ENCODE measurements at places on chromosomes 2 and 18.

DNA sequence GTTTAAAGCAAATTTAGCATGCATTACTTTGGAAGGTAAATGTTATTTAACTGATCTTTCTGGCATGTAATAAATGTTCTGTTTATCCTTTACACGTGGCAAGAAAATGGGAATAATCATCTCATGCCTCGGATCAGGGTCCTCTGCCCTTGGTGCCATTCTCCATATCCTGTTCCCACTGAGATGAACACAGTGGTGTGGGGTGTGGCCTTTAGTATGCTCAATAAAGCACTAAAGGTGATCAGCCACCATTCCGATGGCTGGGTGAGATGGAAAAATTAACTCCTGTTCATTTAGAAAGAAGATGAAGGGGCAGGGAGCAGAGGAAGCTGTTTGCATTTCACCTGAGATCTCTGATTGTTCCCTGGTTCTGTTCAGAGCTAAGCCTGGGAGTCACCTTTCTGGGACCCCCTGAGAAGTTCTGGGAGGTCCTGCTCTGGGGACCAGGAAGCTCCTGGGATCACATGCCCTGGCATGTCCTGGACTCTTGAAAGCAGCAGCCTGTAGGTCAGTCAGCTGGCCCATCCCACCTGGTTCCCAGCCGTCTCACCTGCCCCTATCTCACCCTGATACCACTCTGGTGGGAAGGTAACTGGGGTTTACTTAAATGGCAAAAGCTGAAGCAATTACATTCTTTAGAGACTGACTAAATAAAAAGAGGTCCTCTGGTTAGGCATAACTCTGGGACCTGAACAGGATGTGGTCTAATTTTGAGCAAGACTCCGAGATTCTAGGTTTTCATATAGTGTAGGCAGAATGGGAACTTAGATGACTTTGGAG, 288.9 kb upstream of the EPAS1 start:
- DNase-seq: no peak

DNA sequence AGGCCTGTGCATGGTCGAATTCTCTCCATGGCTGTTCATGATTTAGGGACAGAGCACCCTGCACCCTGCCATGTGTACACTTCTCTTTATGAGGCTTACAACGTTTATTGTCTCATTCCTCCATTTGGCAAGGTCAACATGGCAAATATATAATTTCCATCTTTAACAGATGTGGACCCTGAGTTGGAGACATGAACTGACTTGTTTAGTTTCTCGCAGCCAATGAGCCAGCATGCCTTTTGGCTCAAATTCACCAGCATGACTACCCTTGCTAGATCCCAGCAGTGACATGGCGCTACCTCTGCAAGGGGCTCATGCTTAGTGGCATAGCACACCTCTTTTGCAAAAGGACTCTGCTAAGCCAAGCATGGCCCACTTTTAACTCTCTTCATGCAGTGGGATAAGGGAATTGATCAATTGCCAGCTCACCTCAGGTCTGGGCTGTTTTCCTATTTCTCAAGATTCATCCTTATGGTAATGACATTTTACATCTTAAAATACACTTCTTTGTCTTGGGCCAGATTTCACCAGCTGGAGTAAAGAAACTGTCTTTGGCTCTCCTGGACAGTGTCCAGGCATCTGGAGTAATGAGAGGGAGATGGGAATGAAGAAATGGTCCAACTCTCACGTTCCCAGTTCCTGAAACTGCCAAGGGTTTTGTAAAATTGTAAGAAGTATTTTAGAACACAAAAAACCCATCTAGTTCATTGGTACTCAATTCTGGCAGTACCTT, 159.5 kb downstream of the SETBP1 start:
- no peak for DNase-seq

- DNase-seq: no peak
These were observed 33.7 kb downstream of the EMILIN2 start for GRCh38 chr18:2880473-2880872.

DNA sequence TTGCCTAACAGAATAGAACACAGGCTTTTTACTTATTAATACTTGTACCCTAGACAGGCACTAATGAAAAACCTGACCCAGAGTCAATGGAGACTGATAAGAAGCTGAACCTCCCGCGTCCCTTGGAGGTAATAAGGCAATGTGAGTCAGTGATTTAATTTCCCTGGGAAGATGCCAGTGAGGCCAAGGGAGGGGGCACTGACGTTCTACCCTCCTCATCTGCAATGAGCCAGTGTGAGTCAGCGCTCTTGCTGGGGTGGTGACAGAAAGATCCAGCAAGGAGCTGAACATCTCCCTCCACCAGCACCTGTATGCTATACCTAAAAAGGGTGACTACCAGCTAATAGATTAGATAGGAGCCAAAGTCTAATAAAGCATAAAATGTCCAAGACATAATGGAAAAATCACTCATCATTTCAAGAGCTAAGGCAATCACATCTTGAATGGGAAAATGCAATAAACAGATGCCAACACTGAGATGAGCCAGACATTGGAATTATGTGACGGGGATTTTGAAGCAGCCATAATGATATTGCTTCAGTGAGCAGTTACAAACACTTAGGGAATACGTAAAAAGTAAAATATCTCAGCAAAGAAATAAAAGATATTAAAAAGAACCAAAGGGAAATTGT, 116.9 kb downstream of the TPGS2 start:
- DNase-seq: no peak

DNA sequence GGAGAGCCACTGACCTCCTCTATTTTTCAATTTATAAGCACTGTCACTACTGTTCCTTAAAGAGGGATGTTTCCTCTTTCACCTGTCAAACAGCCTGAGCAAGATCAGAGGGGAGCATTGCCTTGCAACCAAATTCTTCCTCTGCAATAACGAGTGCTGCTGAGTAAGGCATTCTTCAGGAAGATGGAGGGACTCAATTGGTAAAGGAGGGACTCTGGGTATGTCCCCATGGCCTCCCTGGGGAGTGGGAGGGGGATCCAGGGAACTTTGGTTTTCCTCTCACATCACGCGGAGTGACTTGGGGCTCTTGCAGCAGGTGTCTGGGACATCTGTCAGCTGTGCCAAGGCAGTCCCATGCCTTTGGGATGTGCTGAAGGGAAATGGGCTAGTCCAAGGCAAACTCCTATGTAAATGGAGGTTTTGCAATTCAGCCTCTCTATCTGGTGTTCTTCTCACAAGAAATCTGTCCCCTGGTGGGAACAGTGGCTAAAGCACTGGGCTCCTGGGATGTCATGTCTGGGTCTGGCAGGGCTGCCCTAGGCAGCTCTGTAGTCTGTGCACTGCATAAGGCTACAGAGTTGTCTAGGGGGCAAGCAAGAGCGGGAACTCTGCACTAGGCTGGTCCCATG, 14.4 kb upstream of the HES6 start:
- DNase-seq: no peak

- no peak for DNase-seq
These were observed 686.8 kb upstream of the SALL3 start for GRCh38 chr18:78292618-78293380.

DNA sequence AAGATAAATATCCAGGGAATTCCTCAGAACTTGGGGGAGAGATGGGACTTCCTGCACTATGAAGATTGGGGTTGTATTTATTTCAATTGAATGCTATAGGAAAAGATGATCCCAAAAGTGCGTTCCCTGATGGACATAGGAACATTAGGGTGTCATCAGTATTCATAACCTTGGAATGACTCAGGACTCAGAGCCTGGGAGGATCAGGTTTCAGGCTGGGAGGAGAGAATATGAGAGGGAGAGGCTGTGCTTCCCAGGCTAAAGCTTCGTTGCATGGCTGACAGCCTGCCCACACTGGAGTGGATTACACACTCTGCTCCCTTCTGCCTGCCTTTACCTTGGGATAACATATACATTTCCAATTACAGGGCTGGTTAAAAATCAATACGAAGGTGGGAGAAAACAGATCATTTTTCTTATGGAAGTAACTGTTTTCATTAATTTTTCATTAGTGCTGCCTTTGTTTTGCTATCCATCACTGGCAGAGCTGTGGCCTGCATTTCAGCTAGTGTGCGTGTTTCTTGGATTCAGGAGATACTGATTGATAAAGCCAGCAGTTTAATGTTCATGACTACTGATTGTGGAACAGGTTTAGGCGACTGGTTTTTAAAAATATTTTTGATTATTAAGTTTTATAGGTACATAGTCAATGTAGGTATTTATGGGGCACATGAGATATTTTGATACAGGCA, 118.7 kb downstream of the KCTD1 start:
- DNase-seq: no peak

- DNase-seq: no peak
These were observed 95.4 kb downstream of the DOCK10 start for GRCh38 chr2:224946895-224947294.

DNA sequence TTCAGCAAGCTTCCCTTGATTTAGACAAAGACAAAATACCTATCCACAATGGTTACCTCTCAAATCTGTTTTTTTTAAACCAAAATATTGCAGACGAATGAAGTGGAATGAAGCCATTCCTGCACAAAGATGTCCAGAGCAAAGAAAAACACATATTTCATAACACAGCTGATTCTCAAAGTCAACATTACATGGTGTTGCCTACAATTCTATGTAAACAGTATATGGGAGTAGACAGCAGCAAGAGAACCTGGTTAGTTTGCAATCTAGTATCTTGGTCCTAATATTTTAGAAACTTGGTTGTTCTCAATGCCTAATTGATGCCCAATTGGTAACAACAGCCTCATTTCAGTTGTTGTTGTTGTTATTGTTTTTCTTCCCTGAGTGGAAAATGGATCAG, 1240.9 kb upstream of the CHAC2 start:
- no peak for DNase-seq

- DNase-seq: no peak
These were observed 47.8 kb downstream of the PPP1R1C start for GRCh38 chr2:182033449-182033848.

DNA sequence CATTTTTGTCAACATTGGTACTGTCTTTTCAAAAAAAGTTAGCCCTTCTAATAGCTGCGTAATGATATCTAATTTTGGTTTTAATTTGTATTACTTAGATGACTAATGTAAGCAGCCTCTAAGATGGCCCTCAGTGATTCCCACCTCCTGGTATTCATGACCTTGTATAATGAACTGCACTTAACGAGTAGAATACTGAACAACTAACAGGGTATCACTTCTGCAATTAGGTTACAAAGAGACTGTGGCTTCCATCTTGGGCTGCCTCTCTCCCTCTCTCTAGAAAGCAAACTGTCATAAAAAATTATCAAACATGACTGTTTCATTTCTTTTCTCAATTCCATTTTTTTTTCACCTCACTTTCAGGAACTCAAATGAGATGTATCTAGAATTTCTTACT, 120.9 kb downstream of the RNF152 start:
- no peak for DNase-seq

GRCh38 chr18:22800551-22800951, 132.6 kb upstream of the RBBP8 start:
- no peak for DNase-seq

DNA sequence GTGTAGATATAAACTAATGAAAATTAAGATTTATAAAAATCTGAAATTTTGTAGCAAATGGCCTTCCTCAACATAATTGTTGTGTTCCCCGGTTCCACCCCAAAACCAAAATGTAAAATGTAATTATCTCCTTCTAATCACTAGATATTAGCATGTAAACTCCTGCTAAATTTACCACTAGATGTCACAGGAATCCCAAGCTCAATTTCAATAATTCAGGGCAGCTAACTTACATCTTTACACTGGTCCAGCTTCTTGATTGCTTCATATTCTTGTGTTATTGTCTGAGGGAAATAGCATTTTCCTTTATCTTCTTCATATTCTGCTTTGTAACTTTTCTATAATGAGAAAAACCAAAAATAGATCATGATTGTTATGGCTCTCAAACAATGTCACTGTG, 42.6 kb downstream of the NEB start:
- DNase-seq: no peak

DNA sequence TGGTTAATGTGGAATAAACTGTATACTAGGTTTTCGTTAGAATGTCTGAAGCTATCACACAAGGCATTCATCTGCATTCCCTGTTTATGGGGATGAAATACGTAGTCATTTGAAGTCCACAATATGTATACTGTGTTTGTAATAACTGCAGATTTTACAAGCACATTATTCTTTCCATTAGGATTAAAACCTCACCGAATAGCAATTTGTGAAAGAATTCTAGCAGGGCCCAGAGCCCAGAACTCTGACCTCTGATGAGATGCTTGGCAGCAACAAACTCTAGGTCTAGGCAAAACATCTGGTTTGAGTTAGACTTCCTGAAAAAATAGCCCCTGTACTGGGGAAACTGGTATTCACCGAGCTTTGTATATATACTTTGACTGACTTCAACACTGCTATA, 158.2 kb downstream of the SRBD1 start:
- DNase-seq: no peak

DNA sequence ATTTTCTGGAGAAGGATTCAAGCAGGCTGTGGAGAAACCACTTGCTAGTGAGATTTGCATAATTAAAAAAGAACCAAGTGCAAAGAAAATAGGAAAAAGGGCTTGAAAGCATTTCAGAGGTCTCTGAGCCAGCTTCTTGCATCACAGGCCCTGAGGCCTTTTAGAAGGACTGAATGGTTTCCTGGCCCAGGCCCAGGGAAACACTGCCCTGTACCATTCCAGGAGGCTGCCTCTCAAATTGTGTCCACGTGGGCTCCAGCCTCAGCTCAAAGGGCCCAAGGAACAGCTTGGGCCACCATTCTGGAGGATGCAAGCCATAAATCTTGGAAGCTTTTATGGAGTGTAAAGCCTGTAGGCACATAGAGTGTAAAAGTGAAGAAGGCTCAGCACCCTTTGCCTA, 523.3 kb upstream of the VRK2 start:
- DNase-seq: no peak

DNA sequence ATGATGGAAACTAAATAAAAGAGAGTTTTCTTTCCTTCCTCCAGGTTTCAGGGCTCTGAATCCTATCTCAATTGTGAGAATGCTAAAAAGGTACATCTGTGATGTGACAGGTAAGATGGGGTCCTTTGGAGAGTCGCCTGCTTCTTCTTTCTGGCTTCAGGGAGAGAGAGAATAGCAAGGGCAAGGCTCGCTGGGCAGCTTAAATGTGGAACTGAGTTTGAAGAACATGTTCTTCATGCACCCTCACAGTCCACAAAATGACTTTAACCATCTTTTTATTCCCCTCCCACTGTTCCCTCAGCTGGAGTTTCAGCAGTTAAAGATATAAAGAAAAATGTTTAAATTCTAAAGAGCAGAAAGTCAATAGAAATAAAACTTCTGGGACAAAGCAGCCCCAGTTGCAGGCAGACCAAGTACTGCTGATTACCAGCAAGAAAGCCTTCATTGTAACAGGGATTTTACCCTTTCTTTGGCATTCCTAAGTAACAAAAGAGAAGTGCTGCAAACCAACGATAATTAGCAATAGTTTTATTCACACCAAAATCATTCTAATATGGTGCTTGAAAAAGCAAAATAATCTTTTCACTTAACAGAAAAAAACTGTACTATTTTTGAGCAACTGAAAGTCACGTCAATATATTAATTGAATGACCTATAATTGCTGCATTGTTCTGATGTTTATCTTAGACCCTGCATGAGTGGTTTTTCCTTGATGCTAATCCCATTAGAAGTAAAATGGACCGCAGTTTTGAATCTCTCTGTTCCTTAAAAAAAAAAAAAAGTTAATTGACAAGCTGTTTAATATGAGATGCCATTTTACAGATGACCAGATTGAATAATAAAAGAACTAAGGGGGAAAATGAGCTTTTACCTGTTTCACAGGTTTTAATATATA, 61.5 kb downstream of the LRP2 start:
- DNase-seq: no peak

- DNase-seq: no peak
These were observed 78.5 kb upstream of the ALPP start for GRCh38 chr2:232299927-232300674.

- no peak for DNase-seq
These were observed 79.8 kb downstream of the CCDC150 start for GRCh38 chr2:196719110-196719872.

- DNase-seq: no peak
These were observed 29.5 kb upstream of the SMAD7 start for GRCh38 chr18:48979944-48980890.

GRCh38 chr2:101150306-101151145, 656 bp downstream of the TBC1D8 start:
- DNase-seq: no peak

Data from activated CD4-positive, alpha-beta T cell treated with anti-CD3 and anti-CD28 coated beads, Interleukin-2, amount 50 U/mL, for 24 hours (primary cell).